IMR-90 (cell line): ENCODE measurements at places on chromosomes 11 and 22. TPM values are rescaled to one million over a fixed set of nuclear protein-coding genes. Genes with fewer than 3 reads are reported as not detected.

The NXPE4 gene
- polyA plus RNA-seq: not detected in 2 replicates

The TLCD5 gene
- polyA plus RNA-seq: 6.8 and 9.5 TPM in 2 replicates

The ALDH3B1 gene
- polyA plus RNA-seq: 22.8 and 28.5 TPM in 2 replicates

The TUT1 gene
- 10.1 TPM in 2 replicates for polyA plus RNA-seq

- H3K4me3 ChIP-seq: no peak overlapping the region
- H3K36me3 ChIP-seq: peaks cover 11% of the 10 kb centered on the region
- no peak overlapping the region; the same call in 1 of the 2 replicates for H3K27ac ChIP-seq
- peaks cover 7% of the 10 kb centered on the region for H3K4me1 ChIP-seq
- DNase-seq: peak; percentile 33
These were observed 82.8 kb downstream of the FLI1 start for GRCh38 chr11:128776424-128777284.

DNA sequence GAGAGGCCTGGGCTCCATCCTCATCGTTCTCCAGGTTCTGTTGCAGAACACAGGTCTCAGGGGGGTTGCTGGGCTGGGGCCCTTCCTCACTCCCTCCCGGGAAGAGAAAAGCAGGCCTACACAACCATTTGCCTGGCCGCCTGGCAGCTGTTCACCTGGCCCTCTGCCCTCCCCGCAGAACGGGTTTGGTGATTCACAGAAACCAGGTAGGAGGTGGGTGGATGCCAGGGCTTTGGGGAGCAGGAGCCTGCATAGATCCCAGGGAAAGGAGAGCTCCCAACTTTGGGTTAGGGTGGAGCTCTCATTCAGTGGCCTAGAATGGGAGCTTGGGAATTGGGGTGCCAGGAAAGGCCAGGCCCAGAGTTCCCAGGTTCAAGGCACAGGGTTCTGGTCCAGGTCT, 995 bp downstream of the TMEM134 start:
- peaks cover 3% of the 10 kb centered on the region; the same call in 1 of the 2 replicates for H3K27me3 ChIP-seq
- H3K4me1 ChIP-seq: peaks cover 9% of the 10 kb centered on the region
- peak overlapping the region; percentile 87 for H3K4me3 ChIP-seq
- peak overlapping the region; percentile 78 for H3K27ac ChIP-seq
- peaks cover 2% of the 10 kb centered on the region; the same call in 1 of the 2 replicates for H3K36me3 ChIP-seq
- no peak for DNase-seq

GRCh38 chr11:36463781-36464180, 46.3 kb downstream of the TRAF6 start:
- H3K27me3 ChIP-seq: no peaks in the 10 kb centered on the region
- peak; percentile 59 for DNase-seq
- no peaks in the 10 kb centered on the region for H3K36me3 ChIP-seq
- no peak overlapping the region for H3K4me3 ChIP-seq
- peaks cover 14% of the 10 kb centered on the region for H3K4me1 ChIP-seq
- peak overlapping the region; percentile 9; the same call in 1 of the 2 replicates for H3K27ac ChIP-seq

DNA sequence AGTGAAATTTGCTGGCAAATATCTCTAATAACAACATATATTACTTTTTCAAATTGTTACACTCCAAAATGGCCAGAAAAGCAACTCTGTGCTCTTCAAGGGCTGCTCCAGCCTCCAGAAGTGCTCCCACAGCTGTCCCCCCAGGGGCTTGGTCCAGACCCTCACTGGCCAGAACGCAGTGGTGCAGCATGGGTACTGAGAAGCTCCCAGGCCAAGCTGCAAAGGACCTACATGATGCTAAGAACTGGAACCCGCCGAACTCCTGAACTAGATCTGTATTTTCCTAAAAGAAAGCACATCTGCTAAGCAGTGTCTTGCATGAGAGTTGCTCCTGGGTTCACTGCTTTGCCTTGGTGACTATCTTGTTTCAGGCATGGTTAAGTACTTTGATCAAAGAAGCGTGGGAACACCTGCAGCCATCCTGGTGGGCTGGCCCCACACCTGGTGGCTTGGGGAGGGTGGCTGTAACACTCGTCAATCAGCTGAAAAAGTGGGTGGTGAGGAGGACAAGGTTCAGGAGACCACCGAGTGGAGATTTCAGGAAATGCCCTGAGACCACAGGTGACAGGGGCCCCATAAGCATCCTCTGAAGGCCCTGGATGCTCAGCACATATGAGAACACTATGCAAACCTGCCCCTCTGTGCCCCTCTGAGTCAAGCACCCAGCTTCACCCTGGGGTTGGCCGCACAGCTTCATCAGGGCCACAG, 72.7 kb upstream of the PITPNB start:
- H3K27me3 ChIP-seq: no peaks in the 10 kb centered on the region
- no peak for DNase-seq
- no peak overlapping the region for H3K27ac ChIP-seq
- peaks cover 52% of the 10 kb centered on the region for H3K36me3 ChIP-seq
- peaks cover 13% of the 10 kb centered on the region for H3K4me1 ChIP-seq

DNA sequence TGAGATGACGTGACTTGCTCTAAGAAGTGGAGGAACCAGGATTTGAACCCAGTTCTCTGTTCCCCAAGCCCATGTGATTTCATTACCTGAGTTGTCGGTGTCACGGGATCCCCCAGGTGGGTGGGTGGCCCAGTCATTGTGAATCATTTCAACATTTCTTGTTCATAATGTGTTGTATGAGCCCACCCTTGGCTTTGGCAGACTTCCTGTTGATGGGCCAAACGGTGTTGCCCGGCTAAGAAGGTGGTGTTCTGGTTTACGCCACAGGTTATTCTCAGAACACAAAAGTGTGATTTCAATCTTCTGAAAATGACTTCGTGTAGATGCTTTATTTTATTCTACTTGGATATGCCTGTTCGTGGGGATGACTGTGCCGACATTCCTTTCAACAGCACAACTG, 21.6 kb upstream of the ST14 start:
- peaks cover 48% of the 10 kb centered on the region for H3K36me3 ChIP-seq
- H3K4me3 ChIP-seq: no peak overlapping the region
- H3K4me1 ChIP-seq: no peaks in the 10 kb centered on the region

- no peak overlapping the region for H3K4me3 ChIP-seq
- peak overlapping the region; percentile 41 for H3K27ac ChIP-seq
- peaks cover 8% of the 10 kb centered on the region for H3K27me3 ChIP-seq
- H3K4me1 ChIP-seq: peaks cover 3% of the 10 kb centered on the region
These were observed 14.4 kb upstream of the SERPINH1 start for GRCh38 chr11:75547617-75548058.

GRCh38 chr11:118304568-118305248, at the start of gene CD3E:
TSS of gene CD3E (plus strand) at chr11:118304730. CDS start at chr11:118304953, 223 bp downstream.
- no peaks in the 10 kb centered on the region for H3K36me3 ChIP-seq
- peaks cover 12% of the 10 kb centered on the region for H3K27me3 ChIP-seq
- no peaks in the 10 kb centered on the region for H3K4me1 ChIP-seq
- H3K27ac ChIP-seq: no peak within 1 kb of the TSS

- no peaks in the 10 kb centered on the region for H3K36me3 ChIP-seq
- no peak overlapping the region for H3K4me3 ChIP-seq
- no peaks in the 10 kb centered on the region for H3K27me3 ChIP-seq
- H3K4me1 ChIP-seq: no peaks in the 10 kb centered on the region
- H3K27ac ChIP-seq: no peak overlapping the region
These were observed 1365.5 kb downstream of the FAM181B start for GRCh38 chr11:81368192-81368591.

- H3K27me3 ChIP-seq: no peaks in the 10 kb centered on the region
- peaks cover 24% of the 10 kb centered on the region for H3K4me1 ChIP-seq
- DNase-seq: no peak
These were observed 8.9 kb downstream of the TOM1 start for GRCh38 chr22:35308480-35309021.

DNA sequence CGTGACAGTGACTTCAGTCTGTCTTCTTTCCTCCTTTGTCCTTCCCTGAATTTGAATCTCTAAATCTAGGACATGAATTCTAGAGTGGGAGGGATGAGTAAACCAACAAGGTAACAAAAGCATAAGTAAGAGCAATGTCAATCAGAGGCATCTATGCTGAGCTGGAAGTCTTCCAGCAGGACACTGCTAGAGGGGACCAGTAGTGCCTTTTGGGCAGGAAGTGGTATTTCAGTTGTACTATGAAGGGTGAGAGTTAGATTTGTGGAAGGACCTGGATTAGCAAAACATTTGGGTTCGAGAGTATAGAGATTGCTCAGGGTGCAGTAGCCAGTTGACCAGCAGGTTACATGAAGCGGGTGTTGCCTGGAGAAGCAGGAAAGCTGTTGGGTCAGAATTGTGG, 40.3 kb downstream of the MEI1 start:
- peaks cover 19% of the 10 kb centered on the region for H3K27me3 ChIP-seq
- H3K36me3 ChIP-seq: no peaks in the 10 kb centered on the region
- H3K4me1 ChIP-seq: no peaks in the 10 kb centered on the region; the same call in 1 of the 2 replicates
- H3K27ac ChIP-seq: no peak overlapping the region
- no peak overlapping the region for H3K4me3 ChIP-seq

- DNase-seq: no peak
- H3K27me3 ChIP-seq: no peaks in the 10 kb centered on the region
- H3K27ac ChIP-seq: no peak overlapping the region
These were observed 19.0 kb upstream of the STK33 start for GRCh38 chr11:8613036-8613435.

GRCh38 chr22:24500277-24500820, 5.2 kb downstream of the UPB1 start:
- no peak overlapping the region for H3K4me3 ChIP-seq
- H3K27ac ChIP-seq: no peak overlapping the region
- DNase-seq: no peak
- peaks cover 34% of the 10 kb centered on the region for H3K27me3 ChIP-seq
- H3K36me3 ChIP-seq: no peaks in the 10 kb centered on the region

DNA sequence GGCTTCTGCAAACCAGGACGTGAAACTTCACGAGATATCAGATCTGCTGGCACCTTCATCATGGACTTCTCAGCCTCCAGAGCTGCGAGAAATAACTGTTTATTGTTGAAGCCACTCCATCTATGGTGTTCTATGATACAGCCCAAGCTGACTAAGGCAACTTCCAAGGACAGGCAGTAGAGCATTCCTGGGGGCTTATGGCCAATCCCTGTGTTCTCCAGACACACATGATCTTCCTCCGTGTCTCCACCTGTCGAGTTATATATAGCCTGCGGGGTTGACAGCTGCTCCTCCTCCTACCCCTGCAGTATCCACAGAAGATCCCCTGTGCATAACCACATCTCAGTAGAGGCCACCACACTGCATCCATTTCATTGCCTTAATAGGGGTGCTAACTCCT, 11.0 kb downstream of the TP53AIP1 start:
- H3K36me3 ChIP-seq: no peaks in the 10 kb centered on the region
- peaks cover 26% of the 10 kb centered on the region for H3K27me3 ChIP-seq
- no peak overlapping the region for H3K4me3 ChIP-seq
- H3K27ac ChIP-seq: no peak overlapping the region

- H3K4me3 ChIP-seq: no peak overlapping the region
- peaks cover 34% of the 10 kb centered on the region for H3K27me3 ChIP-seq
- DNase-seq: no peak
- H3K4me1 ChIP-seq: no peaks in the 10 kb centered on the region; the same call in 1 of the 2 replicates
- no peaks in the 10 kb centered on the region for H3K36me3 ChIP-seq
- no peak overlapping the region for H3K27ac ChIP-seq
These were observed 5.7 kb downstream of the CD6 start for GRCh38 chr11:60977224-60977623.

DNA sequence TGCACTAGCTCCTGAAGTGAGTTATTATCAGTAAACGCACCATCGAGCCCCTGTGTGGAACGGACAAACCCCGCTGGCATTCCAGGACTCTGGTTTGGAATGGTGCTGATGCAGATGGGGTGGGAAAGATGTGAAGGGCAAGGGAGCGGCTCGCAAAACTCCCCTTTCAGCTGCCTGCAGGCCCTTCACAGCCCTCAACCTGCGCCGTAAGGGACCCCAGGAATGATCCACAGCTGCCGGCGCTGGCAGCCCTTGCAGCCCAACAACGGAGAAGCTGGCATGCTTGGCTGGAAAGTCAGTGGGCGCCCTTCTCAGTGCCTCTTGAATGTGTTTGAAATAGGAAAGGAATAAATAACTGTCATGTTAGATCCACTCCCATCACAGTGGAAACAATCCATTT, 1445.5 kb downstream of the BRD1 start:
- H3K27me3 ChIP-seq: no peaks in the 10 kb centered on the region
- H3K27ac ChIP-seq: no peak overlapping the region
- no peaks in the 10 kb centered on the region for H3K4me1 ChIP-seq
- no peak for DNase-seq
- H3K36me3 ChIP-seq: no peaks in the 10 kb centered on the region

DNA sequence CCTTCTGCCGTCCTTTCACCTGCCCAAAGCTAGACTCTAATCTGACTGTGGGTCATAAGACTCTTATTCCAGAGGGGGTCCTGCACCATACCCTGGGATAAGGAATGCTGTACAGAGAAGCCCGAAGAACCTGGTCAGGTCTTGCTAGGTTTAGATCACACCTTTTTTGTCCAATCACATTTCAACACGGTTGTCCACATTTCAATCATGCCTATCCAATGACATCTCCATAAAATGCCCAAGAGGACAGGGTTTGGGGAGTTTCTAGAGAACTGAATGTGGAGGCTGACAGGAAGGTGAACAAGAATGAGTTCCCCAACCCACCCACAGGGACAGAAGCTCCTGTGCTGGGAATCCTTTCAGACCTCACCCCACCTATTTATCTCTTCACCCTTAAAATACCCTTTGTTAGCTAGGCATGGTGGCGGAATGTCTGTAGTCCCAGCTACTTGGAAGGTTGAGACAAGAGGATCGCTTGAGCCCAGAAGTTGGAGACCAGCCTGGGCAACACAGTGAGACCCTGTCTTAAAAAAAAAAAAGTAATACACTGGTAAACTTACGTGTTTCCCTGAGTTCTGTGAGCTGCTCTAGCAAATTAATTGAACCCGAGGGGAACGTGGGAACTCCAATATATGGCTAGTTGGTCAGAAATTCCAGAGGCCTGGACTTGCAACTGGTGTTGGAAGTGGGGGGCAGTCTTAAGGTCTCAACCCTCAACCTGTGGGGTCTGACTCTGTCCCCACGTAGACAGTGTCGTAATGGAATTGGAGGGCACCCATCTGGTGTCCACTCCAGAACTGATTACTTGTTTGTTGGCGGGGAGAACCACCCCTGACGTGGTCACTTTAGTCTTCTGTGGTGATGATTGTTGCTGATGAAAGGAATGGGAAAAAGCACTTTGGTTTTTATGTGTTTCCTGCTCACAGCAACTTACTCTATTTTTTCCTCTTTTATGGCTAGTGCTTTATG, 17.8 kb downstream of the TCIRG1 start:
- no peaks in the 10 kb centered on the region for H3K4me1 ChIP-seq
- peaks cover 20% of the 10 kb centered on the region for H3K36me3 ChIP-seq
- H3K4me3 ChIP-seq: no peak overlapping the region
- H3K27me3 ChIP-seq: no peaks in the 10 kb centered on the region
- no peak overlapping the region for H3K27ac ChIP-seq

DNA sequence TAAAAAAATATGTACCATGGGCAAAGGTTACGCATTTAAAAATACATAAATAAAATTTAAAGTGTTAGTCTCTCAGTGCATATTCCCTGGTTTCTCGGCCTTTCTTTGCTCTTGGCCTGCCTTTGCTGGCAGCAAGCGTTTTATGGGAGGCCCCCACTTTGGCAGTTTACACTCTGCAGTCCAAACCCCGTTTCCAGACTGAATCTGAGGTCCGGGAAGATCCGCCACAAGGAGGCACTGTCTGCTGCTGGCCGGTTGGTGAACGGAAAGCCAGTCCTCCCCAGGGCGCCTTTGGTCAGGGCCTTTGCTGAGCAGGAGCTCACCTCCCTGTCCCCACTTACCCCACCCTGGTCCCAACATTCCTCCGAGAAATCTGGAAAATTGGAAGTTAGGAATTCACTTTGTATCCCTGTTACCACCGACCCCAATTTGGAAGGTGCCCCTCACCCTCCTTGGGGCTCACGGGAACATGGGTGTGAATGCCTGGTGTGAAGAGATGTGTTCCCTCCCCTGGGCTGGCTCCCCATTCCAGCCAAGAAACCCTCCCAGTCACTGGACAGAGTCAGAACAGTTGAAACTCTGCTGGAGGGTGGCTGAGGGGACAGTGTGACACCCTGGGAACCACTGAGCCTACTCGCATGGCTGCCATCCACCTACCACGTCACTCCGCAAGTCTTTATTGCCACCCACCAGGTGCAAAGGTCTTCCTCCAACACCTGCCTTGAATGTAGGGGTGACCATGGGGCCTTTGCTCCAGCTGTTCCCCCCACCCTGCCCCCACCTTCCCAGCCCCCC, 9.4 kb upstream of the SF1 start:
- no peaks in the 10 kb centered on the region for H3K27me3 ChIP-seq
- no peak overlapping the region for H3K4me3 ChIP-seq
- H3K4me1 ChIP-seq: no peaks in the 10 kb centered on the region
- no peak overlapping the region for H3K27ac ChIP-seq
- DNase-seq: peak; percentile 33
